ENCODE measurements at places on chromosomes 13 and 19. TPM values are rescaled to one million over a fixed set of nuclear protein-coding genes. Genes with fewer than 3 reads are reported as not detected.

Gene FFAR1
- polyA plus RNA-seq = 0.83 TPM

Gene ZNF793
- 36.6 TPM for polyA plus RNA-seq

Gene YJEFN3
- 14.2 TPM for polyA plus RNA-seq

Gene MYADM
- 82.5 TPM for polyA plus RNA-seq

Gene TICAM1
- 8.3 TPM for polyA plus RNA-seq

Data from left renal cortex interstitium (tissue), 4 donors.